ENCODE measurements at places on chromosomes 16 and 17.

DNA sequence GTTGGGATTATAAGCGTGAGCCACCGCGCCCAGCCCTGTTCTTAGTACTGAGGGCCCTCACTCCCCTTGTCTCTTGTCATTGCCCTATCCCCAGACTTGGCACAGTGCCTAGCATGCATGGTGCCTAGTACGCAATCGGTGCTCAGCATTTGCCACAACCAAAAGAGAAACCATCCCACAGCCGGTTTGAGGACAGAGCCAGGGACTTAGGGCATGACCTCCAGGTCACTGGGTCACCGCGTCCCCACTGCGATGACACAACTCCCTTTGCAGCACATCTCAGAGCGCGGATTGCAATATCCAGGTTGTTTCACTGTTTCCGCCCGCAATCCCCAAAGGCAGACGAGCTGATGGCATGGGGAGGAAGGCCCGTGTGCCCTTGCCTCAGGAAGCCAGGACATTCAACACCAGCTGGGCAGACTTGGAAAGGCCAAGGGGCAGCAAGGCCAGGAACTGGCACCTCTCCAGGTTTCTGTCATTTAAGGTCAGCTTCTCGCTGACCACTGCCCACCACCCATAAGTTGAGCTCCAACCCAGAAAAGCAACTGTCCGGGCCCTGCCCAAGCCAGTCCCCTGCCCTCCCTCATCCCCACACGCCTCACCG, 274.5 kb downstream of the MRTFB start:
- DNase-seq, result no peak

- DNase-seq, result no peak
Measured at GRCh38 chr17:73342050-73342522, 30.3 kb upstream of the CDC42EP4 start.

- DNase-seq, result no peak
Measured at GRCh38 chr16:13630374-13630773, 289.6 kb upstream of the ERCC4 start.

- peak; percentile 88 for DNase-seq
Measured at GRCh38 chr17:37489197-37490001, at the start of gene DUSP14. Gene DUSP14 (plus strand): TSS chr17:37489891. CDS start chr17:37512273, 22,382 bp downstream.

DNA sequence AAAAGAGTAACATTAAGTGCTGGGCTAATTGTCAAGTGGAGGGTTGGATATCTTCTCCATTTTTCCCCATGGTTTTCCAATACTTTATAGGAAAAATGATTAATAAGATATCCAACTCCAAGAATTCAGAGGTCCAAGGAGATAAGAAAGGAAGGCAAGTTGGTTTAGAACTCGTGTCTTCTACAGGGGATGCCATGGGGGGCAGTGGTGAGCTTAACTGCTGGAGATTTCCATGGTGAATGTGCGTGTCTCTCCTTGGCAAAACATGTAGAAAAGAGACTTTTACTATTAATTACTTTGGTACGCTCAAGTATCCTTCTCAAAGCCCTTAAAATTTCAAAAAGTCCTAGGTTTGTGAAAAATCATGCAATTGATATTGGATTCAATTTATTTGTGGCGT, 982.9 kb upstream of the RBFOX1 start:
- DNase-seq, result no peak
